ENCODE measurements at places on chromosomes 6 and 20.

- DNase-seq: no peak
Measured at GRCh38 chr6:10559522-10560152, 38.5 kb downstream of the GCNT2 start.

DNA sequence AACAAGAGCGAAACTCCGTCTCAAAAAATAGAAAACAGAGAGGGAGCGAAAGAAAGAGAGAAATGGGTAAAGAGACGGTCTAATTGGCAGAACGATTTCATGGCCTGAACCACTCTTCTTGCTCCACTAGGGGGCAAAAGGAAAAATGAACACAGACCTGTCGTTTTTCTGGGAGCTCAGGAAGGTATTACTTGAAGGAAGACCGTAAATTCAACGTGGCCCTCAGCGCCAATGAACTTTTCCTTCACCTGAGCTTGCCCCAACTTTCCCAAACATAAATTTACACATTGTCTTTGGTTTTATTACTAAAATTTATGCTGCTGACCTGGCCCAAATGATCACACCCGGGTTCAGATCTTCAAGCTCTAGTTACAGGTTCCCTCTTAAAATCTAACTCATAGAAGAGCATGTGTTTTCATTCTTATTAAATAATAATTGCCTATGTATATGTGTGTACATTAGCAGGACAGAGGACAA, 67.3 kb downstream of the ATP9A start:
- DNase-seq: no peak

- DNase-seq: no peak
Measured at GRCh38 chr20:13554706-13555105, 84.0 kb downstream of the TASP1 start.

GRCh38 chr6:150906641-150907326, 41.3 kb downstream of the MTHFD1L start:
- DNase-seq: no peak

- no peak for DNase-seq
Measured at GRCh38 chr20:22100686-22101085, 395.2 kb downstream of the PAX1 start.

GRCh38 chr6:89160331-89161092, 14.7 kb downstream of the PM20D2 start:
- DNase-seq: no peak

DNA sequence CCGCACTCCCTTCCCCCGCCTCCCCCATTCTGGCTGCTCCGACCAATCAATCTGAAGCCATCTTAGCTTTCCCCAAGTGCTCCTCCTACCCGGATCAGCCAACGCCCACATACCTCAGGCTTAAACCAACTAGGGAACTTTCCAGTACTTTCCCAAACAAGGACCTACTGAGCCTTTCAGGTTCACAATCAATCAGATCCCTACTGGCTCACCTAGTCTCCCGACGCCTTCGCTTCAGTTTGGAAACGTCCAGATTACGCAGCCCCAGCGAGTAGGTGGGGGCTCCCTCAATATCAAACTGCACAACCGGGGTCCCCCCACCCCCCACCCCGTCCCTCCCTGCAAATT, 432 bp downstream of the HSPA1L start:
- peak; percentile 89 for DNase-seq

Measured in H1 (cell line).